ENCODE measurements at places on chromosomes 12 and 14.

- no peak for DNase-seq
Observed at GRCh38 chr14:100898465-100898864, 5.1 kb downstream of the RTL1 start.

DNA sequence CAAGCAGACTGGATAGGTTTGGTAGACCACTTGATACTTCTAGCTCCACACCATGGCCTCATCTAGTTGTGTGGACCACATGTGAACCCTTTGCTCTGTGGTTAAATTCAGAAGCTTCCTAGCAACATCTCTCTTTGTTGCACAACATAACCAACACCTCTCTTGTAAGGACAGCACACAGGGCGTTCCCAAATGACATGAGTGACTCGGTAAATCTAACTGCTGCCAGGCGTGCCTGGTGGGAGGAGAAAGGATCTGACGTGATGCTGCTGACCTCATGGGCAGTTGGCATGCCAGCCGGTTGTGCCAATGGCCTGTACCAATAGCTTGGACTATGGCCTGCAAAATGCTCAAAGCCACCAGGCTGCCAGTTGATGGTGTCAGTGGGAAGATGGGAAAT is 93.8 kb downstream of the CPSF2 start:
- peak; percentile 42 for DNase-seq

- no peak for DNase-seq
Observed at GRCh38 chr14:46432516-46432915, 219.1 kb downstream of the RPL10L start.

DNA sequence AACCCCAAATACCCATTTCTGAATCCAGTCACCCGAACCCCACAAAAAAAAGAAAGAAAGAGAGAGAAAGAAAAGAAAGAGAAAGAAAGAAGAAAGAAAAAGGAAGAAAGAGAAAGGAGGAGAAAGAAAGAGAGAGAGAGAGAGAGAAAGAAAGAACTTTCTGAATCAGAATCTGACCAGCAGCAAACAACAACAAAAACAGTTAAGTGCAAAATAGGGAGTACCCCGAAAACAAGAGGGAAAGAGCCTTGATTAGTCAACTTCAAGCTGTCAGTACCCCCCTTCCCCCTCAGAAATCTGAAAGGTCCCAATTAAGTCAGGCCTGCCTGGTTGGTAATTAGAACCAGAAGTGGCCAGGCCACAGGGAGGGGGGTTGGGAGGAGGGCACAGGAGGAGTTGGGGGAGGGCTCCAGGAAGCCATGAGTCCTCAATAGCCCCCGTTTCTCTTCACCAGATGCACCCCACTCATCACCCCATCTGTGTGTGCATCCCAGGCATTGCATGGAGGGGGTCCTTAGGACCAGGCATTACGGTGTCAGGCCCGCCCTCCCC is 9.8 kb downstream of the RARG start:
- DNase-seq, result no peak

DNA sequence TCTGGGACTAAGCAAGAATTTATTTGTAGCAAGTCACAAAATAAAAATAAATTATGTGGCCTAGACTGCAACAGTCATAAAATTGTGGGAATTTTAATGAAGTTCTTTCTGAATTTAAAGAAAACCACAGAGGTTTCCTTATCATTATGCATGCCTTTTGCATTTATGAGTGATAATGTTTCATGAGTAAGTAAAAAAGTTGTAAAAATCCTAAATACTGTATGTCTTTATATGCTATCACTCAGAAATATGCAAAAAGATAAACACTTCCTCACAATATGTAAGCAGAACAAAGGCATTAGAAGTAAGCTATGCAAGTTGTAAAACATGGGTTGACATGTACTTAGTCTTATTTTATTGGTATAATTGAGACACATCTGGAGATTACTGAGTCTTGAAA is 239.4 kb upstream of the PDE3A start:
- DNase-seq, result no peak

GRCh38 chr14:58978343-58978742 is 210.1 kb upstream of the DAAM1 start:
- DNase-seq, result no peak

DNA sequence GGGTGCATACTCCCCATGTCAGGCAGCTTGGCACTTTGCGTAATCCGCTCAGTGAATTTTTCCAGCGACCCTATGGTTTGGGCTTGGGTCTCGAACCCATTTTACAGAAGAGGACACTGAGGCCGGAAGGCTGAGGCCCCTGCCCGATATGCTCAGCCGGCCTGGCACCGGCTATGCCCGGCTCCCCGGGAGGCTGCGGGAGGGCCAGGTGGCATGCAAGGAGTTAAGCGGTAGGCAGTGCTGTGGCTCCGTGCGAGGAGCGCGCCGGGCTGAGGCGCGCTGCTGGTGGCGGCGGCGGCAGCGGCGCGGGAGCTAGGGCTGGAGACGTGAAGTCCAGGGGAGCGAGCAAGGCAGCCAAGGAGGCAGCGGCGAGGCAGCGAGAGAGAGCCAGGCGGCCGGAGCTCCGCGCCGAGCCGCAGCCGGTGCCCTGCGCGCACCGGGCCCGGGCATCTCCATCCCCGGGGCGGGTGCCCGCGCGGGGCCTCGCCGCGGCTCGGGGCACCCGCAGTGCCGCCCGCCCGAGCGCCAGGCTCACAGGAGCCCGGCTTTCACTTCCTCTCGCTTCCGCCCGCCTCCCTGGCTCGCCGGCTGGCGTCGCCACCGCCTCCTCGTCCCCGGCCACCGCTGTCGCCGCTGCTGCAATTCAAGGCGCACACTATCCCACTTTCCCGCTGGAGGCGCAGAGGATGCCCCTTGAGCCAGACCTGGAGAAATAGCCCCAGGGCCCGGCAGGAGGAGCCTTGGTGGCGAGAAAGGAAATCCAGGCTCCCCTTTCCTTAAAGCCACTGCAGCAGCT is at the start of gene WSCD2:
Gene WSCD2, plus strand, starts transcription at position 272 of the 796 bp plus-strand sequence. CDS start 66,545 bp downstream, outside the sequence.
- DNase-seq, result peak; percentile 8

DNA sequence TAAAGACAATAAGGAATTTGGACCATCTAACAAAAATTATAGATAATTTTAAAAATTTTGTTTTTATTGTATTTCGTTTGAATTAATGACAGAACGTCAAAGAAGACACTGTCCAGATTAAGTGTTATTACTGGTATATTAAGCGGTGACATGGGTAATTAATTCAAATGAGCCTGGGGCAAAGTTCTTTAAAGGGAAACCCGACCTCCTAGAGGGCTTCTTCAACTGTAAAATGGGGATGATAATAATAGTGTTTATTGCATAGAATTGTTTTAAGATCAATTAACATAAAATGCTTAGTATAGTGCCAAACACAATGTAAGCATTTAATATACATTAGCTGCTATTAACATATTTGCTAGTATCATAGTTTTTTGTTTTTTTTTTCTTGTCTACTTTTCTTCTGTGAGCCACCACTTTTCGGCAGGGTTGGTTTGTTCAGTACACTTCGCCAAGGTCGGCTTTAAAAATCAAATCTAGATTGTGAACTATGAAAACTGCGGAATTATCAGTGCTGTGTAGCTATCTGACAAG is 514 bp upstream of the LARP4 start:
- DNase-seq, result no peak

DNA sequence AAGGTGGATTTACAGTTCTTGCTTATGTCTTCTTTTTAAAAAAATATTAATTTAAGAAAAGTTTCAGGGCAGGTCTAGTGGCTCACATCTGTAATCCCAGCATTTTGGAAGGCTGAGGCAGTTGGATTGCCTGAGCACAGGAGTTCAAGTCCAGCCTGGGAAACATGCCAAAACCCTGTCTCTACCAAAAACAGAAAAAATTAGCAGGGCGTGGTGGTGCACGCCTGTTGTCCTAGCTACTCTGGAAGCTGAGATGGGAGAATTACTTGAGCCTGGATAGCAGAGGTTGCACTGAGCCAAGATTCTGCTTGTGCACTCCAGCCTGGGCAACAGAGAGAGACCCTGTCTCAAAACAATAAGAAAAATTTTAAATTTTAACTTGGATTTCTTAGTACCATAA is 5.4 kb upstream of the TAS2R46 start:
- DNase-seq, result no peak
